ENCODE measurements at places on chromosomes 6 and 20.

DNA sequence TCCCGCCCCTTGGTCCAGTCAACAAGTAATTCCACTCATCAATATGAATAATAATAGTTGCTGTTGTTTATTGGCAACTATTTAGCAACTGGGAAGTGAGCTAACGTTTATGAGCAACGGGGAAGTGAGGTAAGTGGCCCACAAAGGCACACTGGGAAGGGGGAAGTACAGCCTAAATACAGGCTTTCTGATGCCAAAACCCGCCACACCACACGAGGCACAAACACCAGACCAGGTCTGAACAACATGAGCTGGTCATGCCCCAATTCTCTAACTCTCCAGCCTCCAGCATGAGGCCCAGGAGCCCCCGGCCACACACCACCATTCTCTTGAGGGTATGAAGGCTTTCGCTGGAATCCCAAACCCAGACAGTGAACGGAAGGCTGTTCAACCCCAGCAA, 50.8 kb downstream of the PREX1 start:
- no peak for DNase-seq

- peak; percentile 25 for DNase-seq
Measured at GRCh38 chr20:8131598-8132483, at the start of gene PLCB1. TSS of gene PLCB1 (plus strand) at chr20:8132266. CDS start at chr20:8132652, 386 bp downstream.

DNA sequence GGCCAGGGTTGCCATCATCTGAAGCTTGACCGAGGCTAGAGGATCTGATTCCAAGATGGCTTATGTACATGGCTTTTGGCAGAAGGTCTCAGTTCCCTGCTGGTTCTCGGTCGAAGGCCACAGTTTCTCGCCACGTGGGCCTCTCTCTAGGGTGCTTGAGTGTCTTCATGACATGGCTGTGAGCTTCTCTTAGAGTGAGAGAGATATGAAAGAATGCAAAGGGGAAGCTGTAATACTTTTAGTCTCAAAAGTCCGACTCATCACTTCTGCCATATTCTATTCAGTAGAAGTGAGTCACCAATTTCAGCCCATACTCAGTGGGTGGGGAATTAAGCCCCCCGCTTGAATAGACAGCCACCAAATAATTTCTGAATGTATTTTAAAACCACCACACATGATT, 94.2 kb downstream of the UTRN start:
- peak; percentile 54 for DNase-seq

GRCh38 chr6:52735071-52735470, 28.2 kb downstream of the GSTA2 start:
- no peak for DNase-seq

DNA sequence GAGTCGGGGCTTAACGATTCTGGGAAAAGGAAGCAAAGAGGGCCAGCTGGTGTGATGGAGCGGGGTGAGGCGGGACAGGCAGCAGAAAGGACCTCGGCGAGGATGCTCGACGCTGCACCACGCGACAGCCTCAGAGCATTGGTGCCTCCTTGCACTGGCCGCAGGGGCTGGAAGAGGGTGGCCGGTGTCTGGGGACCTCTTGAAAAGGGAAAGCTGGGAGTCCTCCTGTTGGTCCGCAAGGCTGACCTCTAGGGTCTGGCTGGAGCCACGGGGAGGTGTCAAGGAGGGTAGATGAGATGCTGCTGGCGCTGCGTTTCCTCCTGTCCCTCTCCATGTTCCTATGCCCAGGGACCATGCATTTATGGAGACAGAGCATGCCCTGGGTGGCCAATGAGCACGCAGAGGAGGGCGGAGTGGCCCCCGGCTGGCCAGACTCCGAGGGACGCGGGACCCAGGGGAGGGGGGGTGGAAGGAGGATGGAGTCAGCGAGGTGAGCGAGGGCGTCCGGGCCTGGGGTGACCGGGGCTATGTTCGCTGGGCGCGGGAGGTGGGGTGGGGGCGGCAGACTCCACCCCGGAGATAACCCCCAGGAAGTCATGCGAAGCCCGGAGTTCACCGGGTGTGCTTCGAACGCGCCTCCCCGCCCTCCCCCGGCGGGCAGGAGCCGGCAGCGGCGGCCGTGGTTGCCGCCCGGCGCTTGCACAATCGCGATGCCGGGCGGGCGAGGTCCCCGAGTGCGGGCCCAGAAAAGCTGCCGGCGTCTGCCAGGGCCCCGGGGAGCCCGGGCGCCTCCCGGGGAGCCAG, at the start of gene CYP24A1:
TSS of gene CYP24A1 (minus strand) at position 334 of the 804 bp plus-strand sequence. CDS start 407 bp downstream, outside the sequence.
- no peak for DNase-seq

DNA sequence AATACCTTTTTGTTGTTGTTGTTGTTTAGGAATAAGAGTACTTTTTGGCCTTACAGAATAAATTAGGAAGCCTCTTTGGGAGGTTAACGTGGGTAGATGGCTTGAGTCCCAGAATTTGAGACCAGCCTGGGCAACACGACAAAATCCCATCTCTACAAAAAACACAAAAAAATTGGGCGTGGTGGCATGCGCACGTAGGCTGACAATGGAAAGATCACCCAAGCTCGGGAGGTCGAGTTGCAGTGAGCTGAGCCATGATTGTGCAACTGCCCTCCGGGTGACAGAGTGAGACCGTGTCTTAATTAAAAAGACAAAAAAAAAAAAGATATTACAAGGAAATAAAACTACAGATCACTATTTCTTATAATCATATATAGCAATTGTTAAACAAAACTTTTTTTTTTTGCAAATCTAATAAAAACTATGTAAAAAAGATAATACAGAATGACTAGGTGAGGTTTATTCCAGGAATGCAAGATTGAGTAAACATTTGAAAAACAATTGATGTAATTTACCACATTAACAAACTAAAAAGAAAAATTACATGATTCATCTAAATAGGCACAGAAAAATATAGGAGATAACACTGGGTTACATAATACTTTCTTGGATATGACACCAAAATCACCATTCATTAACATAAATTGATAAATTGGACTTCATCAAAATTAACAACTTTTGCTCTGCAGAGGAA, 43.6 kb upstream of the ASCC3 start:
- no peak for DNase-seq

- DNase-seq: no peak
Measured at GRCh38 chr20:23291575-23292240, 58.9 kb upstream of the NXT1 start.

GRCh38 chr6:132520953-132521352, 8.0 kb upstream of the STX7 start:
- no peak for DNase-seq

GRCh38 chr6:148800536-148800935, 53.7 kb downstream of the UST start:
- no peak for DNase-seq

GRCh38 chr6:71404145-71404966, 115.7 kb downstream of the OGFRL1 start:
- peak; percentile 90 for DNase-seq

- DNase-seq: no peak
Measured at GRCh38 chr20:47438464-47439381, 63.0 kb upstream of the NCOA3 start.

GRCh38 chr20:58611236-58612030, 39.6 kb upstream of the STX16 start:
- DNase-seq: no peak

GRCh38 chr6:22135395-22135794, 161.4 kb downstream of the PRL start:
- DNase-seq: no peak

GRCh38 chr6:80143419-80143937, 37.0 kb downstream of the BCKDHB start:
- DNase-seq: peak; percentile 98

DNA sequence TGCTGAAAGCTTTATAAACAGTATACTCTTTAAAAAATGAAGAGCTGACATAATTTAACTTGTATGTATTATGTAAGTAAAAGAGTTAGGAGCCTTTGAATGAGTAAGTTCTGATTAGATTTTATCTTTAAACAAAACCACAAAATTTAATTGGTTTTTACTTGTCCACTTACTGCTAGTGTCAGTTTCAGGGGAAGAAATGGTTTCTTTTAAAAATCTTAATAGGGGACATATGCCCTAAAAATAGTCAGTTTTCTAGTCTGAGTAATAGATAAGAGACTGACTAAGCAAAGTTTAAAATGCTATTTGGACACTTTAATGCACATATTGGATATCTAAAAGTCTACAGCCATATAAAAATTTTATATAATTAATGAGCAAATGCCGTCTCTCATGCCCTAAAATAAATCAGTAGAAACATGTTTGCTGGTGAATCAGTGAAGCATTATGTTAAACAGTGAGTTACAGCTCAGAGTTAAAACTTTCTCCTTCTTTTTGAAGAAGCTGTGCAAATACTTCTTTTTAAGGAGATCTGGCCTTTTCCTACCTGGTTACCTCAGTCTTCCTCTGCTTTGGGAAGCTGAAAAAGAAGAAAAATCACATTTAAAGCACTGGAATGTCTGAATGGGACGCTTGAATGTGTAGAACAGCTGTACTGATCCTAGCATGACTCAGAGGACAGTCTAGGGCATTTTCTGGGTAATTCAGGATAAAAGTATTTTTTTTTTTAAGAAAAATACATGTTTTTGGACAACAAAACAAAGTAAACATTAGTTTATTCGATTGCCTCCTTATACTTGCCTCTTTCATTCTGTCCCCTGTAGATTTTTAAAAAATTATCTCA, 55.3 kb downstream of the CDH26 start:
- DNase-seq: peak; percentile 71

DNA sequence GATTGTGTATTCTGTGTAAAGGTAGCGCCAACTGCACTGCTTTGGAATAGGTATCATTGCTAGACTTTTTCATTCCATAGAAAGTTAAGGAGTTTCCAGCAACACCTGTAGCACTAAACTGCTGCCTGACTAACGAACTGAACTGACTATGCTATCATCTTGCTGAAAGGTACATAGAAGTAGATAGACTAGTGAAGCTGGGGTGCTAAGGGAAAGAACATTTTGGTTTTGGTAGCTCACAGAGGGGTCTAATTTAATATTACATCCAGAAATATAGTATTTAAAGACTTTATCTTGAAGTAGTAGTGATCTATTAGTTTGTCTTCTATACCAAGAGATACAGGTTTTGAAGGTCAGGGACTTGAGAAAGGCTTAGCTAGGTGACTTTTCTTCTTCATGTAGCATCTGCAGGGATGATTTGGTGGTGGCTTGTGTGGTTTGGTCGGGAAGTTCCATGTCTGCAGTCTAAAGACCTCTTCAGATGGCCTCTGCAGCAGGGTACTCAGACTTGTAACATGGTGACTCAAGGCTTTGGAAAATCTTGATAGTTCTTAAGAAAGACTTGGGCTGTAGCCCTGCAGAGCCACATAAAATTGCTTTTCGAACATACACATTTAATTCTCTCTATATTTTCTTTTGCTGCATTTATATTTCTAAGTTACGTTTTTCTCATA, 10.2 kb downstream of the SENP6 start:
- no peak for DNase-seq

- DNase-seq: peak; percentile 85
Measured at GRCh38 chr20:7859356-7859802, 80.9 kb downstream of the HAO1 start.

- no peak for DNase-seq
Measured at GRCh38 chr20:50347284-50348063, 156.8 kb downstream of the CEBPB start.

DNA sequence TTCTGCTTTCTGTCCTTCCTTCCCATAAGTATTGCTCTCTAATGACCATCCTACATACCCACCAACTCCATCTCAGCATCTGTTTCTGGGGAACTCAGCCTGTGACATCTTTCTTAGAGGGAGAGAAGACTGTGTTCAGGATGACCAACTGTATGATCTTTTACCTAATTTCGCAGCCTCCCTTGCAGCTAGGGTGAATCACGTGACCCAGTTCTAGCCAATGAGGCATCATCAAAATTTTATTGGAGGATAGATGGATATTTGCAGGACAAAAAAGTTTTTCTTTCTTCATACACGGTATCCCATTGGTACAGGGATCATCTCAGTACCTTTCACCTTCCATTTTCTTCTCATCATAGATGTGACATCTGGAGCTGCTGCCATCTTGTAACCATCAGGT, 14.4 kb upstream of the MC3R start:
- DNase-seq: no peak

DNA sequence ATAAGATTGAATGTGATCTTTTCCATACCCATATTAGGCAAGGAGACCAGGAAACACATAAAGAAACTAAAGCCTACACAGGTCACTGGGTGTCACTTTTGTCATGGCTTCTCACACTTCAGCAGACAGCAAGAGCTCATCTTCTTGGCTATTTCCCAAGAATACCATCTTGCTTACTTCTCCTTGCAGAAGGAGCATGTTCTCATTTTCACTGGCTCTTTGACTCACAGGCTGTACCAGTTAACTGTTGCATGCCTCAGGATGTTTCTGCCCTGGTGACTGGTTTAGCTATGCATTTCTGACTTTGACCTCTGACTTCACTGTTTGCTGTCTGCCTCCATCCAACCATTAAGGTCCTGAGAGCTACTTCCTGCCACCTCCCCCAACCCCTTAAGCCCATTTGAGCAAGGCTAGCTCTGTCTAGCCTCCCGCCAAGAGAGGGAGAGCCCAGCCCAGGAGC, 40.3 kb upstream of the OGFRL1 start:
- peak; percentile 87 for DNase-seq

DNA sequence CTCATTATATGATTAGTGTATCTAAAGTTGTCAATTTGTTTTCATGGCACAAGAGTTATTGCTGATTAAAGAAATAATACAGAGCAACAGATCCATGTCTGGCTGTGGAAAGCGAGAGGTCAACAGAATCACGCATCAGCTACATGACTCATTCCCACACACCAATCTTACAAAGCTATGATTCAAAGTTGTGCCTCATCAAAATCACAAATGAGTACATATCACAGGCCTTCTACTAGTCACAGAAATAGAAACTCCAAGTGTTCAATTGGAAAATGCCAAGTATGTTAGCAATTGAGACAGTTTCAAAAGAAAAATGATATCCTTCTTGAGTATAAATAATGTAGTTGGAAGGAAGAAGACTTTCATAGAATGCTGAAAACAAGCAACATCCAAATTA, 57.8 kb upstream of the NKAIN2 start:
- DNase-seq: peak; percentile 90

DNA sequence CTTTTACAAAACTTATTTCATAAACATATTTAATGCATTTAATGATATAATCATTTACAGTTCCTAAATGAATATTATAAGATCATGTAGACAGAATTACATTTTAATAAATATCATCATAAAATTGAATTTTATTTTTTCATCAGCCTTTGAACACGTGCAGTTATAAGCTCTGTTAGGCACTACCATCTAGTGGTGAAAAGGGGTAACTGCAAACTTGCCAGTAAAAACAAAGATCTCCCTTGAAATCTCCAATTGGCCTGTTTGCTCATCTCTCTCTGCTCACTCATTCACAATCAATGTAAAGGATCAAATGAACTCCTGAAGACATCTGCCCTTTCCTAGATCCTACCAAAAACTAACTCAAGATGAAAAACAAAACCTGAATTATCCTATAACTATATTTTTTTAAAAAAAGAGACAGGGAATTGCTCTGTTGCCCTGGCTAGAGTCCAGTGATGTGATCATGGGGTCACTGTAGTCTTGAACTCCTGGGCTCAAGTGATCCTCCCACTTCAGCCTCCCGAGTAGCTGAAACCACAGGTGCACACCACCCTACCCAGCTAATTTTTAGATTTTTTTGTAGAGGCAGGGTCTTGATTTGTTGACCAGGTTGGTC, 31.7 kb downstream of the SAMHD1 start:
- peak; percentile 56 for DNase-seq

DNA sequence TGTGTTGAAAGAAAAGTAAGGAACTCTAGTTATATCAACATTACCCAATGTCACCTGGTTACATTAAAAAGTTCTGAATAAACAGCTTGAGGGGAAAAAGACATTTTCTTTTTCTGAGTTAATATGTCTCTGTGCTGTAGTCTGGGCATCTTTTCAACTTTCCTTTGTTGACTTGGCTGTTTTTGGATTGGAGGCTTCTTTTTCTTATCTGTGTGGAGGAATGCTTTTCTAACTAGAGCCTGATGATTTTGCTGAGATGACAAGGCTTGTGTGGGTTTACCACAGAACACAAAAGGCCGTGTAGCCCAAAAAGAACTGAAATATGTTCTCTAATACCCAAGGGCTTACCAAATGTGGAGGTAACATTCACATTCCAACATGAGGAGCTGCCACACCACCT, 161.8 kb downstream of the KCNQ5 start:
- no peak for DNase-seq

All from LHCN-M2 (cell line).